ENCODE measurements at places on chromosomes 16 and 17.

DNA sequence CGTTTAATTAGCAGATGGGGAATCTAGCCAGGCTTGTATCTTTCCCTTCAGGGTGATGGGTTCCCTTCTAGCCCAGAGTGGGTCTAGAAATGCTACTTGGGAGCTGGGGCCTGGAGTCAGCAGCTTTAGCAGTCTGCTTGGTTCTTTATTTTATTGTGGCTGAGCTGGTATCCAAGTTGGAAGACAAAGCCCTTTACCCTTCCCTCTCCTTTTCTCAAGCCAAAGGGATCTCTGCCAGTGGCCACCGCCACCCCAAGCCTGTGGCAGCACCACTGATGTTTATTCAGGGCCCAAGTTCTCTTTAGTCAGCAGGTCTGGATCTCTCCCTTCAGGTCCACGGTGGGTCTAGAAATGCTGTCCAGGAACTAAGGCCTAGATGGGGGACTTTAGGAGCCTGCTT lies 215.2 kb downstream of the SPECC1 start:
- no peak for DNase-seq

DNA sequence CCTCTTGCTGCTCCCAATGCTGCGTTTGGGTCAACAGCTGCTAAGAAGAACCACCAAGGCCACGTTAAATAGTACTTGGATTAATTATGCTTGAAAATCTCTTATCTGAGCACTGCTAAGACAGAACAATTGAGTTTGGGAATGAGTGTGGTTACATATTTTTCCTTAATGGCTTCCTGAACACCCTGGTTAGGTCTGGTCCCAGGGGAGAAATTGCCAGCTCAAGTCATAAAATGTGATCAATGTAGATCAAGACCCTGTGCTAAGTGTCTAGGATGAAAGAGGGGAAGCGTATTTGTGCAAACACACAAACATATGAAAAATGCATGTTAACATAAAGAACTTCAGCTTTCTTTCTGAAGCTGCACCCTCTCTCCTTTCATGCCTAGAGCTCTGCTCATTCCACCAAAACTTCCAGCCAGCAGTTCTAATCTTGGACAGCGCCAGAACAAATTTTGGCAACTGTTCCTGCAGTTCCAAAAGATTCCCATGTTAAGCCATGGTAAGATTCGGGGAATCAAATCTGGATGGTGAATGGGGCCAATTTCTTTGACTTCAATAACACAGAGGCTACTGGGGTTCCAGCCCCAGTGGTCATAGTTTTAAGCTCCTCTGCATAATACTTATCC lies 72.0 kb downstream of the ZFHX3 start:
- DNase-seq, result no peak

DNA sequence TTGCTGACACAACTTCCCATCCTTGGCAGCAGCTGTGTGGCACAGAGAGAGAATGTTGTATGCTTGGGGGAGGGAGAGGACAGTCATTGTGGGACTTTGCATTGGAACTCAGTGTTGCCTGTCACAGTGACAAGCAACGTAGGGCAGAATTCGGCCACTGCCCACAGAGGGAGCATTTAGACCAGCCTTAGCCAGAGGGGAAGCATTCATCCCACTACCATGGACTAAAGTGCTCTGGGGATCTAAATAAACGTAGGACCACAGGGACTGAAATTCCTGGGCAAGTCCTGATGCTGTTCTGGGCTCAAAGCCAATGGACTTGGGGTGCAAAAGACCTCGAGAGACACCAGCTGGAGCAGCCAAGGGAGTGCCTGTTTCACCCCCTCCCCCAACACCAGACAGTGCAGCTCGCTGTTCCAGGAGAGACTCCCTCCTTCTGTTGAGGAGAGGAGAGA lies 44.9 kb downstream of the ABCA8 start:
- DNase-seq, result no peak

GRCh38 chr16:3389663-3390338 lies 11.0 kb downstream of the ZSCAN32 start:
- DNase-seq, result no peak

- DNase-seq, result no peak
Observed at GRCh38 chr17:59331929-59332748, 684 bp downstream of the YPEL2 start.

GRCh38 chr16:71464231-71464630 lies 2.2 kb upstream of the ZNF23 start:
- DNase-seq, result no peak

GRCh38 chr16:75550211-75550662 lies 5.8 kb downstream of the TMEM231 start:
- DNase-seq, result no peak

GRCh38 chr17:29722411-29723198 lies 99.9 kb upstream of the CORO6 start:
- no peak for DNase-seq

GRCh38 chr17:73292031-73292531 lies 19.7 kb downstream of the CDC42EP4 start:
- DNase-seq, result no peak

- DNase-seq, result no peak
Observed at GRCh38 chr17:18851201-18851600, 6.7 kb upstream of the PRPSAP2 start.

- no peak for DNase-seq
Observed at GRCh38 chr16:78461087-78461486, 361.6 kb downstream of the WWOX start.

GRCh38 chr16:1613211-1613622 lies 1.1 kb downstream of the CRAMP1 start:
- DNase-seq, result no peak

- no peak for DNase-seq
Observed at GRCh38 chr16:75486014-75486675, 9.1 kb downstream of the CHST6 start.

DNA sequence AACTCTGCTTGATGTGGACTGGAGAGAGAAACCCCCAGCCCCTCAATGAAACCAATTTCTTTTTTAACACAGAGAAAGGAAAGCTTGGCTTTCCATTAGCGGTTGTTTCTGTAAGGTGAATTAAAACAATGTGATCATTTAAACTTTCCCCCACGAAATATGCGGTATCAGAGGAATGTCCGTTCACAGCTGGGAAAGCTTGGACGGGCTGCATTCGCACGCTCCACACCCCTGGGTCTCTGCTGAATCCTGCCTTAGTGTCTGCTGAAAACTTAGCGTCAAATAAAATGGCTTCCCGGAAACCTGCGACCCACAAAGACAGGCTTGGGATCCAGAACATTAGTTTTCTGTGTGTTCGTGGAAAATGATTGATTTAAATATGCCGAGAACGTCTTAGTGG lies 71.7 kb downstream of the C16orf95 start:
- no peak for DNase-seq

DNA sequence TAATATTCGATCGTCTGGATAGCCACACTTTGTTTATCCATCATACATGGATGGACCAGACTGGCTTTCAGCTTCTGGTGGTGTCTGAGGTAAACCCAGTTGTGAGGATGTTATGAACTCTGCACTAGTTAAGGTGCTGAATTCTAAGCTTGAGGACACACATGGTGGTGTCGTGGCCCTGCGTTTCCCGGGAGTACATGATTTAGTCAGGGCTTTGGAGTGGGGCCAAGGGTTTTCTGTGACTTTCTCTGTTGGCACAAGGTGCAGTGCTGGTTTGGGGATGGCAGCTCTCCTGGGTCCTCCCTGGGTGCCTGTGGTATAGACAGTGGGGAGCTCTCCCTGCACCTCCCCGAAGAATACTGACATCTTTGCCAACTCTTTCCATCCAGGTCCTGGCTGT lies 116.6 kb downstream of the SPECC1 start:
- no peak for DNase-seq

- no peak for DNase-seq
Observed at GRCh38 chr17:17792037-17792550, 44.7 kb downstream of the SREBF1 start.

DNA sequence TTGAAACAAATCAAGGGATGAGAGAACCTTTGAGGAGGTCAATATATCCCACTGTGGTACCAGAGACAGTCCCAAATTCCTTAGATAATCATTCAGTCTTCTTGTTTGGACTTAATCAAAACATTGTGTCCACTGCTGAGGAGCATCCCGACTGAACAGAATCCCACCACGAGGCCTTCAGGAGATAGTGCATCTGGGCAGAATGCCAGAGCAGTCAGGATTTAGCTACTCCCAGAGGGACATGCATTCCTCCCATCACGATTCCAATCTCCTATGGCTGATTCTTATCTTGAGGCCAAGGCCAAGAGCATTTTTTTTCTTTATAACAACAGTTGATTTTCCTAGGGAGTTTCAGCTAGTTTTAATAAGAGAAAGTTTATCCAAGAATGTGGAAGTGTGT lies 87.4 kb upstream of the COX10 start:
- DNase-seq, result no peak

GRCh38 chr17:14514973-14515372 lies 214.1 kb downstream of the HS3ST3B1 start:
- DNase-seq, result no peak

- no peak for DNase-seq
Observed at GRCh38 chr16:180101-180675, at the start of gene HBQ1. HBQ1 (plus strand) TSS chr16:180459; CDS start chr16:180487, 28 bp downstream.

Measured in cortex of kidney (tissue), 1 donor.